Stimulated activated CD8-positive, alpha-beta memory T cell treated with anti-CD3 and anti-CD28 coated beads, Interleukin-4, amount 100 ng/mL, for 1 hour (primary cell): ENCODE measurements at places on chromosomes 11 and 22.

- no peak for DNase-seq
Measured at GRCh38 chr11:64881476-64881875, 3.1 kb upstream of the EHD1 start.

DNA sequence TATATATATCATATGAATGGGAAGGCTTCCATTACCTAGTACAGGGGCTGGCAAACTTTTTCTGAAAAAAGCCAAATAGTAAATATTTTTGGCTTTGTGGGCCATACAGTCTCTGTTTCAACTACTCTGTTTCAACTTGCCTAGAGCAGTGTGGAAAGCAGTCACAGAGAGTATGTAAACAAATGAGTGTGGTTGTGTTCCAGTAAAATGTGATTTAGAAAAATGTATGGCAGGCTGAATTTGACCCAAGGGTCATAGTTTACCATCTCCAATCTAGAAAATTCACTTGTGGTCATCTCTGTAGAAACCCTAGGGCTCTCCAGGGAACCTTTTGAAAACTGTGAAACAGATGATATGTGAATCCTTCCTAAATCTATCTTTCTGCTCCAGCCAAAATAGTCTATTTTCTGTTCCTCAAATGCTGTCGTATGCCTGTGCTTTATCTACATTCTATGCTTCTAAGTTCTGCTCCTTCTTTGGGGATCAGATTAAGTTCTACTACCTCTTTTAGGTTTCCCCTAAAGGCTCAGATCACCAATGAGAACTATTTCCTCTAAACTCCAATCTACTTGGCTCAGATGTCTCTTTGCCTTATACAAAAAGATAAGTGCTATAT, 356.2 kb downstream of the METTL15 start:
- DNase-seq = no peak

DNA sequence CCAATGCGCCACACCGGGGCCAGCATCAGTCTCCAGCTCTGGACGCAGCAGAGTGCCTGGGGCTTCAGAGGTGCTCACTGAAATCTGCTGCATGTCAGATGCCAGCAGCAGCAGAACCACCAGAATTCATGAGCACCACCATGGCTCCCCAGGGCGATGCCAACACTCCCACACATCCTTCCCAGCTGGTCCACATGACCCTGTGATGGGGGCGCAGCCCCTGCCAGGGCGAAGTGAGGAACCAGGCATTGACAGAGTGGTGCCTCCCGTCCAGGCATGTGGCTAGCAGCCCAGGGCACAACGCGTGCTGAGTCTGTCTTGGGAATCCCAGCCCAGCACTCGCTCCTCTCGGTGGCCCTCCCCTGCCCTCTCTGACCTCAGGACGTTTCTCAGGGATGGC, 80.4 kb downstream of the DHCR7 start:
- no peak for DNase-seq

DNA sequence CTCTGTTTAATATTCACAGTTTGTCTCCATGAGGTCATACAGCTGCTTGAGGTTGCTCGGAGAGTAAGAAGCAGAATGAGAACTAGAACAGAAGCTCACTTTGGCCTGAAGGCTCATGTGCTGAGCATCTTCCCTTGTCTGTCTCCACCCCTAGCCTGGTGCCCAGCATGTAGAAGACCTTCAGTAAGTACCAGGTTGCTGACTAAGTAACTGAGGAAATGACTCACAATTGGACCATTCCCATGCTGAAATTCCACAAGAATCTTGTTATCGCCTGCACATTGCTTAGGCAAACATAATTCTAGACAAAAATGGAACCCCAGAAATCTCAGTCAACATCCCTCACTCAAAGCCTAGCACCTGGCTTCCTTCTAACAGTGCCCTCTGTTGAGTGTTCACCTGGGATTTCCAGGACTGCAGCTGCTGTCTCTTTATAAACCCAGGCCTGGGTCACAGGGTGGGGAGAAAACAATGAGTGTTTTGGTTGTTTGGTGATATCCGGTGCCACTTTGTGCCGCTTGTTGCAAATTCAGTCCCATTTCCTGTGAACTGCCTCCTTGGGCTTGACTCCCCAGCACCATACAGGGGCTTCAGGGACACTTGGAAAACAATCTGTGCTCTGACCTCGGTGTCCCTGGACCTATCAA, 406.8 kb downstream of the ETS1 start:
- DNase-seq = no peak

- no peak for DNase-seq
Measured at GRCh38 chr11:130634961-130635473, 186.6 kb downstream of the ADAMTS15 start.

DNA sequence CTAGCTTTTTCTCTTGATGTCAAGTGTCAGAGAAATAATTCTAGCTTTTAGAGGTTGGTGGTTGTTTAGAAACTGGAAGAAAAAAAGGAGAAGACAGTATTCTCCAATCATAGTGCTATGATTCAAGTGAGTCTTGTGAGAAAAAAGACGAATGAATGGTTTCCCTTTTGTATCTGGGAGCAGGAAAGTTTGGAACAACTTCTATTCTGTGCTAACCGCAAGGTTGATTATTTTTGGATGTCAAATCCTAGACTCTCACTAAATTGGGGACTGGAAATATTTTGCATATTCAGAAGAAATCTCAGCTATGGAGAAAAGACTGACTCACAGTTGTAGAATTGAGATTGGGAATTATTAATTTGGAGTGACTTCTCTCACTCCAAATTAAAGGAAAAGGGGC, 69.2 kb downstream of the SYT13 start:
- no peak for DNase-seq

- no peak for DNase-seq
Measured at GRCh38 chr11:33719587-33719986, 16.6 kb downstream of the CD59 start.

DNA sequence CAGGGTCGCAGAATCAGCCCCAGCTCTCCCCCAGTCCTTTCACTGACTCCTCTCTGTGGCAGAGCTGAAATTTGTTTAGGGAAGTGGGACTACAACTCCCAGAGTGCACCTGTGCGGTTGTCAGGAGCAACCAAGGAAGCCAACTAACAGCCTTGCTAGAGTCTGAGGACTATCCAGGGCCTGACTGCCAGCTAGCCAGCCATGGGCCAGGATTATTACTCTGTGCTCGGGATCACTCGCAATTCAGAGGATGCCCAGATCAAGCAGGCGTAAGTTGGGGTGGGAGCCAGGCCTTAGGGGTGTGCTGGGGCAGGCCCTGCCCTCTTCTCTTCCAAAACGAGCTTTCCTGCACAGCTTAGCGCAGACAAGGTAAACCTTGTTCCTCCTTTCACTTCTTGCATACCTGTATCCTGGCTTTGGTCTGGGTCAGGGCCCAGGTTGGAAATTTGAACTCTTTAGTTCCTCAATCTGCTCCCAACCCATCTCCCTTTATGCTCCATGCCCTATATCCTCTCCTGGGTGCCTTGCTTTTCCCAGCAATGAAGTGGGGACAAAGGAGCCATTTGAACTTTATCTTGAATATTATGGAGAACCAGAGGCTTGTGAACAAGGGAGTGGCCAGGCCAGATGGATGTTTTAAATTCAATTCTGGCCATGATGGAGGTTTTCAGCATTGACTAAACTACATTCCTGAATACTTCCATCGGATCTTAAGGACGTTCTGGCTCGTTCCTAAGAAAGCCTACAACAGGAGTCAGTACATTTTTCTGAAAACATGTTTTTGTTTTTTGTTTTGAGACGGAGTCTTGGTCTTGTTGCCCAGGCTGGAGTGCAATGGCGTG, at the start of gene DNAJB13:
TSS of gene DNAJB13 (plus strand) at position 158 of the 842 bp plus-strand sequence. CDS start at position 202, 44 bp downstream.
- DNase-seq = no peak

DNA sequence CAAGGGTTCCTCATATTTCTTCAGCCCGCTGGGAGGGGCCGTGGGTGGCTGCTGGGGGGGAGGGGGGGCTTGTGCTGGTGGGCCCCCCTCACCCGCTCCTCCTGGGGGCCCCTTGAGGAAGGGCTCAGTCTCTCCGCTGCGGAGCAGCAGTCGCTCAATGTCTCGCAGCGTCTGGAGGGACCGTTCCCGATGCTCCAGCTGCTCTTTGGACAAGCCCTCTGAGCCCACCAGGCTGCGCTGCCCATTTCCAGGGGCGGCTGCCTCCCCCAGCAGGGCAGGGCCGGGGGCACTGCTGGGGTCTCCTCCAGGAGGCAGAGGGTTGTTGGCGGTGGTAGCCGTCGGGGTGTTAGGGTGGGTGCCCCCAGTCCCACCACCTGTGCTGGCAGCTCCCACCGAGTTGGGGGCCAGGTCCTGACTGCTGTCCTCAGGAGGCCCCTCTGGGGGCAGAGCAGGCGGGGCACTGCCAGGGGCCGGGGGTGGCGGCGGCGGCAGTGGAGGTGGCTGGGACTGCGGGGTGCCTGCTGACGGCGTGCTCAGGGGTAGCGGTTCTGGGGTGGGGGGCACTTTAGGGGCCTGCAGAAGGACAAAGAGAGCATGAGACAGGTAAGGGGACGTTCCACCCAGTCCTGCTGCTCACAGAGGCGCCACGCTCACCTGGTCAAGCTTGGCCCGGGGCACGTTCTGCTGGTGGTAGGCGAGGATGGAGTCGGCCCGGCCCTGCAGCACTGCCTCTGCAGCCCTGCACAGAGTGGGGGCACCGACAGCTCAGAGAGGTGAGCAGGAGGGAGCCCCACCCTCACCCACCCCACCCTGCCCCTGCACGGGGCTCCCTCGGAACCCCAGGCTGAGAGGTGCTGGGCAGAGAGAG, 18.9 kb downstream of the CXCR5 start:
- DNase-seq = no peak

GRCh38 chr11:73394416-73395296, 18.5 kb downstream of the RELT start:
- DNase-seq = no peak

DNA sequence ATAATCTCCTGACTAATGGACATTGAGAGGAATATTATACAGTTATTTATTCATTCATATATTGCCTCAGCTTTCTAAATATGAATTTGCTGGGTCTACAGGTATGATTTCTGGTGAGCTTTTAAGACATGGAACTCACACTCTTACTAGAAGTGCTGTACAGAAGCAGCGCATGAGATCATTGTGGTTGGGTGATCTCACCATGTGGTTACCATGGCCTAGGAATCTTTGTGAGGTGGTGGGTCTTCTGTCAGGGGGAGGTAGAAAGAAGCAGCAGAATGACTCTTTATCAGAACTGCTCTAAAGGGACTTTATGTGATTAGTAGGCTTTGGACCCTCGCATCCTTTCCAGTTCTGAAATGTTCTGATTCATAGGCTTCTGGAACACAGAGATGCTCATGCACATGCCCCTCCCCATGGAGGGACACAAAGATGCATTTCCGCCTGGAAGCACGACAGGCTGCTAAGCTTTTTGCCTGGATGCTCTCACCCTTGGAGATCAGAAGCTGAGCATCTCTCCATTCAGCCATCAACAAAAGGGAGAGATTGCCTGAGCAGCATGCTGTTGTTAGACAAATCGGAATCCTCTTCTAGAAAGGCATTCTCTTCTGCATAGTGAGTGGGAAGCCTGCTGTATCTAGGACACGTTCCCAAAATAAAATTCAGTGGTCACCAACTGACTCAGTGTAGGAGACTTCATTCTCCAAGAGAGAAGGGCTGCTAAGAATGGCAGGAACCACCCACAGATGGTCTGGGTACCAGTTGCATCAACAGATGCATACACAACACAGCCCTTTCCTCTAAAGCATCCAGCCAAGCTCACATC, 51.3 kb downstream of the KIRREL3 start:
- no peak for DNase-seq

DNA sequence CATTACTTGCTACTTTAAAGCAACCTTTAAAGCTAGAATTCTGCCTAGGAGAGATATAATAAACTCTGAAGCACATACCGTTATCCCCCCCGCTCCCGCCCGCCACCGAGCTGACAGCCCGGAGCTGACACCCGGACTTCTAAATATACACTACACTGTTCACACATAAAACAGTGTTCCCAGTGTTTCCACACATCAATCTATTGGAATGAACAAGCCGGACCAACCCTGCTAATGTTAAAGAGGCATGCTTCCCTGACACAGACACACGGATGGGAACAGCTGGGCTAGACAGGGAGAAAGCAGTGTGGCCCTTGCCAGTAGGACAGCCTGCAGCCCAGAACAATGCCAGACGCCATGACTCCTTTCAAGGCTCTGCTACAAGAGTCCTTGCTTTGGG, 108.4 kb upstream of the CSNK2A3 start:
- DNase-seq = no peak
